Calu3 (cell line): ENCODE measurements at places on chromosomes 6 and 20. TPM values are rescaled to one million over a fixed set of nuclear protein-coding genes. Genes with fewer than 3 reads are reported as not detected.

DNA sequence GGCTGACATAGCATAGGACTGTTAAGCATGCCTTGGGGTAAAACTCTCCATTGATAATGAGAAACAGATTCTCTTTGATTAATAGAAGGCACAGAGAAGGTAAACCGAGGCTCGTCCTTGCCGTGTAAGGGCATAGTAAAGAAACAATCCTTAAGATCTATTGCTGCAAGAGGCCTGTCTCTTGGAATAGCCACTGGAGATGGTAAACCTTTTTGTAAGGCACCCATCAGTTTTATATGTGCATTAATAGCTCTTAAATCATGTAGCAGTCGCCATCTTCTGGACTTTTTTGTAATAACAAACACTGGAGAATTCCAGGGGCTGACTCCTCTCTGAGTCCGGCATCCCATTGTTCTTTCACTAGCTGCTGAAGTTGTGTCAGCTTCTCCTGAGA is 8.4 kb upstream of the ABHD12 start:
- H3K27me3 ChIP-seq, result no peaks in the 10 kb centered on the region
- H3K4me1 ChIP-seq, result peaks cover 1% of the 10 kb centered on the region
- no peak overlapping the region for H3K27ac ChIP-seq
- H3K36me3 ChIP-seq, result peaks cover 5% of the 10 kb centered on the region
- no peak overlapping the region for H3K4me3 ChIP-seq
- no peak for DNase-seq

DNA sequence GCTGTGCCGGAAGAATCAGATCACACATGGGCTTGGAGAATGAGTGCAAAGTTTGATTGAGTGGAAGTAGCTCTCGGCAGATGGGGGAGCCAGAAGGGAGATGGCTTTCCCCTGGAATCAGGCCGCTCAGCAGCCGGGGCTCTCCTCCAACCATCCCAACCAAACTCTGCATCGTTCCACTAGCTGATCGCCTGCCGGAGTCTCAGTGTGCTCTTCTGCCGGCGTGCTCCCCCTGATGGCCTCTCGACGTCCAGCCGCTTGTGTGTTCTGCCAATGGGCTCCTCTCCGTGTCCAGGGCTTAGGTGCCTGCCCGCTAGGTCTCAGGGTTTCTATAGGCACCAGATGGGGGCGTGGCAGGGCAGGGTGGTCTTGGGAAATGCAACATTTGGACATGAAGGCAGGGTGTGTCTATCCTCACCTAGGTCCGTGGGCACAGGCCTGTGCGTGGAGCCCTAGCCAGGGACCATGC is 4.9 kb upstream of the BIRC7 start:
- no peak for DNase-seq
- H3K4me3 ChIP-seq, result no peak overlapping the region
- peaks cover 31% of the 10 kb centered on the region for H3K4me1 ChIP-seq
- H3K27me3 ChIP-seq, result no peaks in the 10 kb centered on the region
- peaks cover 11% of the 10 kb centered on the region for H3K36me3 ChIP-seq

DNA sequence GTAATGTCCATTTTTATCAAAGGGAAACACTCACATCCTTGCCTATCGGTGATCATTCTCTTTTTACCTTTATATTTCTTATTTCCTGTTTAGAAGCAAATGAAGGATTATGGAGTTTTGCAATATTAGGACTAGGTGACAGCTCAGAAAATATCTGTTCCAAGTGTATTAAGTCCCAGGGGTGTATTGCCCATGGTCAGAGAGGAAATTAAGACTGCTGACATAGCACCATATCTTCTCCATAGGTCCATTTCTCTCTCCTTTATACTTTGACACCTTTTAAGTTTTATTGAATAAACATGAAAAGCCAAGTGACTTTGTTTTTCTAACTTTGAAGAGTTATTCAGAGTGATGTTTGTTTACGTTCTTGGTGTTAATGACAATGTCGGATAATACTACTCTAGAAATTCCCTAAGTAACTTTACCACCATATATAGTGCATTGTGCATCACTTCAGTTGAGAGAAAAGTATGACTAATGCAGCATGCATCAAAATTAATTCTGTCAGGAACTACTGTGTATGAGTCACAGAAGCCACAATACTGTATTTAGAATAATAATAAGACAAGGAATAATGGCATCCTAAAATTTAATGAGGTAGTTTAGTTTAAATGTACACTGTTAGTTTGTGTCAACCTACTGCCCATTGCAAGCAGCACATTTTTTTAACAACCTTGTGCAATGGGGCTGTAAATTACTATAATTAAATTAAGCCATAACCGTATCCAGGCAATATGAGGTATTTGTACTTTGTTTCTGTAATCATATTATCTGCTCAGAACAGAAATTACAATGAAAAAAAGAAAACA is 474.4 kb upstream of the RNF217 start:
- no peaks in the 10 kb centered on the region for H3K4me1 ChIP-seq
- no peak overlapping the region for H3K27ac ChIP-seq
- no peak for DNase-seq
- no peak overlapping the region for H3K4me3 ChIP-seq
- no peaks in the 10 kb centered on the region for H3K27me3 ChIP-seq

GRCh38 chr6:161422710-161423680 is 149.1 kb upstream of the AGPAT4 start:
- DNase-seq, result no peak
- H3K27me3 ChIP-seq, result no peaks in the 10 kb centered on the region
- no peak overlapping the region for H3K27ac ChIP-seq
- H3K36me3 ChIP-seq, result no peaks in the 10 kb centered on the region

The GABRR1 gene
- not detected in 2 replicates for total RNA-seq

The SLC17A1 gene
- total RNA-seq, result not detected in 2 replicates

GRCh38 chr6:134123666-134124208 is 71.3 kb upstream of the SLC2A12 start:
- H3K27me3 ChIP-seq, result no peaks in the 10 kb centered on the region
- DNase-seq, result peak; percentile 36
- H3K4me3 ChIP-seq, result no peak overlapping the region
- no peaks in the 10 kb centered on the region for H3K36me3 ChIP-seq

DNA sequence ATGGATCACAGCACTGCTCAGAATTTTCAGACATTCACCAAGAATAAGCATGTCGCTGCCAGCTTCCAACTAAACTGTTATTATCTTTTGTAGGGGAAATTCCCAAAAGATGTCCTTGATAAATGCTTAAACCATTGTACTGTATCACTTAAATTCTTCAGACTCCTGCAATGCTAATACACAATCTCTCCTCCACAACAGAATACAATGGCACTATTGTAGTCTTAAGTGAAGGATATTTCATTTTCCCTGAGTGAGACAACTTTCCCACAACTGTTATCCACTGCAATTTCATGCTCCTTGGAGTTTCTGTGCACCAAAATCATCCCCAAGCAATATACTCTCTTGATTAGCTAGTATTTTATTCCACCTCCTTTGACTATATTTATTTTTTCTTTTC is 189.7 kb downstream of the COL9A1 start:
- DNase-seq, result no peak
- no peaks in the 10 kb centered on the region for H3K4me1 ChIP-seq
- no peak overlapping the region for H3K27ac ChIP-seq
- H3K36me3 ChIP-seq, result no peaks in the 10 kb centered on the region
- H3K27me3 ChIP-seq, result peaks cover 34% of the 10 kb centered on the region

The EYA4 gene
- total RNA-seq, result 38.8 and 55.1 TPM in 2 replicates

GRCh38 chr20:17909869-17910321 is 58.7 kb downstream of the SNX5 start:
- H3K27me3 ChIP-seq, result peaks cover 14% of the 10 kb centered on the region
- H3K4me1 ChIP-seq, result no peaks in the 10 kb centered on the region
- H3K36me3 ChIP-seq, result no peaks in the 10 kb centered on the region
- H3K4me3 ChIP-seq, result no peak overlapping the region

The RIN2 gene
- 9.8 and 9.9 TPM in 2 replicates for total RNA-seq

- H3K4me3 ChIP-seq, result no peak overlapping the region
- no peak overlapping the region for H3K27ac ChIP-seq
- H3K4me1 ChIP-seq, result no peaks in the 10 kb centered on the region
- no peak for DNase-seq
- H3K36me3 ChIP-seq, result peaks cover 22% of the 10 kb centered on the region
- no peaks in the 10 kb centered on the region for H3K27me3 ChIP-seq
Observed at GRCh38 chr6:99501762-99502161, 13.5 kb downstream of the USP45 start.

DNA sequence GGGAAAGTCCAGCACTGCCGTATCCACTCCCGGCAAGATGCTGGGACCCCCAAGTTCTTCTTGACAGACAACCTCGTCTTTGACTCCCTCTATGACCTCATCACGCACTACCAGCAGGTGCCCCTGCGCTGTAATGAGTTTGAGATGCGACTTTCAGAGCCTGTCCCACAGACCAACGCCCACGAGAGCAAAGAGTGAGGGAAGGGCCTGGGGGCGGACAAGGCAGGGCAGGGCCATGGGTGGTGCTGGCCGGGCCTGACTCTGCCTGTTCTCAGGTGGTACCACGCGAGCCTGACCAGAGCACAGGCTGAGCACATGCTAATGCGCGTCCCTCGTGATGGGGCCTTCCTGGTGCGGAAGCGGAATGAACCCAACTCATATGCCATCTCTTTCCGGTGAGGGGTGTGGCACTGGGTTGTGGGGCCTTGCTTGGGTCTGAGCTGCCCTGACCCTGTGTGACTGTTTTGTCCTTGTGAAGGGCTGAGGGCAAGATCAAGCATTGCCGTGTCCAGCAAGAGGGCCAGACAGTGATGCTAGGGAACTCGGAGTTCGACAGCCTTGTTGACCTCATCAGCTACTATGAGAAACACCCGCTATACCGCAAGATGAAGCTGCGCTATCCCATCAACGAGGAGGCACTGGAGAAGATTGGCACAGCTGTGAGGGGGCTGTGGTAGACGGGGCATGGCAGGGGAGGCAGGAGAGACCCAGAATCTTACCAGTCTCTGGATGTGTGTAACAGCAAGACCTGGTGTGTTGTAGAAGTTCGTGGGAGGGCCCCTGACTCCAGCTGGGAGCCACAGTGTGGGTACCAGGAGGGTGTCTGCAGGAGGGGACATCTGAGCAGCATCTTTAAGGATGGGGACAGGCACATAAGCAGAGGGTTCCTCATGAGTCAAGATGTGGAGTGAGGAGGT is 29.1 kb downstream of the PLCG1 start:
- H3K27me3 ChIP-seq, result no peaks in the 10 kb centered on the region
- no peaks in the 10 kb centered on the region for H3K4me1 ChIP-seq
- H3K4me3 ChIP-seq, result no peak overlapping the region
- H3K27ac ChIP-seq, result no peak overlapping the region
- H3K36me3 ChIP-seq, result peaks cover 25% of the 10 kb centered on the region

DNA sequence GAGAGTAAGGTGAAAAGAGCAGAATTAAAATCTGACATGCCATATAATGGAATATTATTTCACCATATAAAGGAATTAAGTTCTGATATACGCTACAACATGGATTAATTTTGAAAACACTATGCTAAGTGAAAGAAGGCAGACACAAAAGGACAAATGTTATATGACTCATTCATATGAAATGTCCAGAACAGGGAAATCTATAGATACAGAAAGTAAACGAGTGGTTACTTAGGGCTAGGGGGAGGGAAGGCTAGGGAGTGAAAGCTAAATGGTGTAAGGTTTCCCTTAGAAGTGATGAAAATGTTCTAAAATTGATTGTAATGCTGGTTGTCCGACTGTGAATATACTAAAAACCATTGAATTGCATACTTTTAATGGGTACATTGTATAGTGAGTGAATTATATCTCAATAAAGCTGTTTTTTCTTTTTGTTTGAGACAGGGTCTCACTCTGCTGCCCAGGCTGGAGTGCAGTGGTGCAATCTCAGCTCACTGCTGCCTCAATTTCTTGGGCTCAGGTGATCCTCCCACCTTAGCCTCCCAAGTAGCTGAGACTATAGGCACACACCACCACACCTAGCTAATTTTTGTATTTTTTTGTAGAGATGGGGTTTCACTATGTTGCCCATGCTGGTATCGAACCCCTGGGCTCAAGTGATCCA is 8.2 kb downstream of the PRPH2 start:
- no peak for DNase-seq
- H3K36me3 ChIP-seq, result no peaks in the 10 kb centered on the region
- H3K4me3 ChIP-seq, result no peak overlapping the region

DNA sequence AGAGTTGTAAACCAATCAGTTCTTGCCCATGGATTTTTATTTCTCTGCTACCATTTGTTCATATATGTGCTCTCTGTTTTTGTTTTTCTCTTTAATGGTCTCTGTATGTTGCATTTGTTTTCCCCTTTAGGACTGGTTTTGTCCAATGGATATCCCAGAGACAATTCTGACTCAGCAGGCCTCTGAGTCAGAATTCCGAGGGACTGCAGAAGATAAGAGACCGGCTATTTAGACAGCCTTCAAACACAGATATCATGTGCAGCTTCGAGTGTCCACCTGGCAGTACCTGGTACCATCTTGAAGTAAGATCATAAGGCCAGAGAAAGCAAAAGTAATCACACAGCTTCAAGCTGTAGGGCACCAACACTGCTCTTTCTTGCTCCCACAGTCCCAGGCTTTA is 125.5 kb downstream of the ELOVL4 start:
- H3K4me3 ChIP-seq, result no peak overlapping the region
- H3K27ac ChIP-seq, result no peak overlapping the region
- H3K4me1 ChIP-seq, result no peaks in the 10 kb centered on the region
- DNase-seq, result no peak

- H3K36me3 ChIP-seq, result no peaks in the 10 kb centered on the region
- no peak overlapping the region for H3K4me3 ChIP-seq
- H3K27ac ChIP-seq, result no peak overlapping the region
- DNase-seq, result no peak
Observed at GRCh38 chr6:4970739-4971395, 33.0 kb downstream of the RPP40 start.

- peaks cover 17% of the 10 kb centered on the region for H3K27me3 ChIP-seq
- H3K4me3 ChIP-seq, result no peak overlapping the region
- no peak for DNase-seq
- peaks cover 8% of the 10 kb centered on the region for H3K4me1 ChIP-seq
- no peaks in the 10 kb centered on the region for H3K36me3 ChIP-seq
- no peak overlapping the region for H3K27ac ChIP-seq
Observed at GRCh38 chr6:116512111-116512559, 696 bp downstream of the CALHM5 start.

- no peak overlapping the region for H3K27ac ChIP-seq
- no peak for DNase-seq
- no peaks in the 10 kb centered on the region for H3K27me3 ChIP-seq
- no peak overlapping the region for H3K4me3 ChIP-seq
Observed at GRCh38 chr6:168533414-168533813, 92.4 kb downstream of the SMOC2 start.

DNA sequence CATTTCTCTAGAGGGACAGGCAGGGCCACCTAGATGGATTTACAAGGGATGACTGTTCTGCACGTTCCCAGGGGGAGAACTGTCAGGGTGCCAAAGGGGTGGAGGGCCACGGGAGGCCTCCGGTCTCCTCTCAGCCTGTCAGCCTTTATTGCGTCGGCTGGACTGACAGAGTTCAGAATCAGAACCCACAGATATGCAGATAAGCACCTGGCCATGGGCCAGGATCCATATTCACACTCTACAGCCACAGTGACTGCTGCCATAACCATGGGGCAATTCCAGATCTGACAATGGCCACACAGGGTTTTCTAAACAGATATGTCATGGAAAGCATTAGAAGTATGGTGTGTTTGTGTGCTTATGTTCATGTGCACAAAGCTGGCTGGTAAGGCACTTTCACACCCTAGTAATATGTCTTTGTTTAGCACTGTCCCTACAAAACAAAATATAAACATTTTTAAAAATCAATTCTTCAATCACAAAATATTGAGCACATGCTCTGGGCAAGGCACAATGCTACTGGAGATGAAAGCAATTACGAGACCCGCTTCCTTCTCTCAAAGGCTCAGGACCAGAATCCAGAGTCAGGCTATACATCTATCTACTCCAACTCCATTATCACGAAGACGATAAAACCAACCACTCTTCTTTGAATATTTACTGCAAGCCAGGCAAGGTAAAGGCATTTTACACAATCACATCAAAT is 29.1 kb downstream of the TRAM2 start:
- peak; percentile 60 for DNase-seq
- H3K4me1 ChIP-seq, result peaks cover 73% of the 10 kb centered on the region
- H3K36me3 ChIP-seq, result no peaks in the 10 kb centered on the region
- H3K27me3 ChIP-seq, result no peaks in the 10 kb centered on the region
